ENCODE measurements at places on chromosomes 1 and 21.

GRCh38 chr1:168433238-168433637 lies 110.6 kb downstream of the XCL2 start:
- DNase-seq = no peak

DNA sequence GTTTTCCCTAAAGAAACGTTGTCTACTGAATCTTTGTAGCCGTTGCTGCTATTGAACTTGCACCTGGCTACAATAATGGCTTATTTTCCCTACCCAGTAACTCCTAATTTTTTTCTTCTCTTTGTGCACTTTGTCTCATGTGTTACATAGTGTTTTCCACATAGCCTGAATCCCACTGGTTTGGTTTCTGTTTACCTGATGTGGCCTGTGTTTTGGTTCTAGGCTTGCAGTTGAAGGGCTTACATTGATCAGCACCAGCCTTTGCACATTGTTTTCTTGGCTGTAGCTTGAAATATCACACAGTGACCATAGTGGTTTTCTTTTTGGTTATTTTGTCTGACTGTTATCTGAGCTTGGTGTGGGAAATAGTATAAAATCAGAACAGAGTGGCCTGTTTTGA lies 29.5 kb downstream of the ST3GAL3 start:
- no peak for DNase-seq

- DNase-seq = no peak
Observed at GRCh38 chr1:113768916-113769600, 9.8 kb upstream of the PHTF1 start.

DNA sequence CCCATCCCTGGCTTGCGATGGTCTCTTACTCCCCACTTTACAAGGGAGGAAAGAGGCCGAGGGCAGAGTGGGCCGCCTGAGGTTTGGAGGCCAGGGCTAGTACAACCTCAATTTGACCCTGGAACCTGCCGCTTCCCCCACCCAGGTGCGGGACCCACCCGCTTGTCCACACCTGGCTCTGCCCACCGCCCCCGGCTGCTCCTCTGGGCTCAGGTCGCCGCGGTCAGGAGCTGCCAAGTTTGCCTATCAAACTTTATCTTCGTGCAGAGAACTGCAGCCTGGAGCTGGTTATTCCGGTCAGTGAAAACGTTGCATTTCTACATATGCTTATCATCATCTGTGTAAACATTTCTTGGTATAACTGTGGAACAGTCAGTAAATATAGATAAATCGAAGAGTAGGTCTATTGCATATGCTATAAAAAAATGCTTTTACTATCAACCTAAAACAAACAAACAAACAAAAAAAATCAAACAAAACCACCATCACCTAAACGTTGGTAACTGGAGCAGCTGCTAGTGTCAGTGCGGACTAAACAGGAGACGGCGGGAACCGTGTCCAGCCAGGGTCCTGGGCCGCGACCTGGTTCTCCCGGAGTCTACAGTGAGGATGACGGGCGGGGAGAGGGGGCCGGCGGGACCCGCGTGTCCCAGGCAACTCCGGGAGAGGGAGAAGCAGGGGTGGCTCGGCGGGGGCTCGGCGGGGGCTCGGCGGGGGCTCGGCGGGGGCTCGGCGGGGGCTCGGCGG lies 906 bp upstream of the ADARB1 start:
- no peak for DNase-seq

DNA sequence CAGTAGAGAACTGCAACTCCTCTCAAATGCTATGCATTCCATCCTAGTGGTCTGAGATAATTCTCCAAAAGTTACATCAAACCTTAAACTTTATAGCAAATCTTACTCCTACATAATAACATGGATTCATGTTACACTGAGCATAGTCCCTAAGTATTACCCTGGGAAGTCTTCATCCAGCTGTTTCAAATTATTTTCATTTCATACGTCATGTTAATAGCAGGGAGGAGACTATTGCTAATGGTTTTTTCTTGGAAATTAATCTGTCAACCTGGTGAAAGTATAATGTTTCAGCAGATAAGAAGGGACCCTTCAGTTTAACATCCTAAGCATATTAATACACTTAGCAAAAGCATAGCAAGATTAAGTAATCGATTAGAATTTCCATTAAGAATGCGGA lies 318.1 kb downstream of the USP25 start:
- DNase-seq = no peak

DNA sequence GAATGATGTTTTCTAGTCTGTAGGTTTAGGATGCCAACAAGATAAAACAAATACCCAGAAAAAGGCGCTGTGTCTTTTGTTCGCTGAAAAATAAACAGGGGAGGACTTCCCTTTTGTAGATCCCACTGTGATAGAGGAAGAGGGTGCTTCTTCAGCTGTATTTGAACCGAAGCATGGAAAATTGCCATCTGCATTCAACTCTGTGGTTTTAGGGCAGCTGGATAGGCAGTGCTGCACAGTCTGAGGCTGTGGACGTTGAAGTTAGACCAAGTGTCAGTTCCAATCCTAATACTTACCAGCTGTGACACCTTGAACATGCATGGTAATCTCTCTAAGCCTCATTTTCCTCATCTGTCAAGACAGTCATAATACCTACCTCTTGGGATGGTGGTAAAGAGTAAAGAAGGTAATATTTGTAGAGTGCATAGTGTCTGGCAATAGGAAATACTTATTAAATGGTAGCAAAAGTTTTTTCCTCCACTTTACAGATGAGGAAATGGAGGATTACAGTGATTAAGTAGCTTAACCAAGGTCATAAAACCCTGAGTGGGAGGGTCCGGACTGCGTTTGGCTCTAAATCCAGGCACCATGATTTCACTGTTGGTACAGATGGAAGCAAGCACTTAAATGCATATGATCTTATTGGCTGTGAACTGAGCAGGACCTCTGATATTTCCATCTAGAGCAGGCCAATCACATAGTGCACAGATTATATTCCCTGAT lies 48.5 kb downstream of the UTP25 start:
- no peak for DNase-seq

GRCh38 chr1:21457654-21458053 lies 17.7 kb downstream of the NBPF3 start:
- no peak for DNase-seq

DNA sequence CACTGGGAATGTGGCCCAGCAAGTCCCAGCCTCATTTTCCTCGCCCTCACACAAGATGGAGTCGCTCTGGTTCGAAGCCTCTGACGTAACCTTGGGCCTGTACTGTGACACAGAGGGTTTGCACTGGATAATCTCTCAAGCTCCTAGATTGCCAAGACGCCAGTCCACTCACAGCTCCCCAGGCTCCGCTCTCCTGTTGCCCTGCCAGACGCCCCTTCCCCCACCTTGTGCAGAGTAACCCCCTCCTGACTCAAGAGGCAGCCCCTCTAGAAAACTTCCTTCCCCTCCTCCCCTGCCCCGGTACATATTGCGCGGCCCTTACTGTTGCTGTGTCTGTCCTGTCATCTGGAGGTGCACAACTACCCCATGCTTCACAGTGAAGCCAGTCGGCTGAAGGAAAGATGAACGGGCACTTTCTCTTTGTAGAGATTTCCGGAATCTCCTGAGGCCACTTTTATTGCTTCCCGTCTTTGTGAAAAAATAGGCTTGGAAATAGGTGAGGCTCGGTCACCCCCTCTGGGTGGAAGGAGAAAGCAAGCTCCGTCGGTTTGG lies 981 bp upstream of the KIAA1614 start:
- no peak for DNase-seq

GRCh38 chr1:238985312-238985711 lies 401.1 kb upstream of the CHRM3 start:
- no peak for DNase-seq

- DNase-seq = no peak
Observed at GRCh38 chr1:143698016-143698415, 273.8 kb downstream of the FAM72C start.

DNA sequence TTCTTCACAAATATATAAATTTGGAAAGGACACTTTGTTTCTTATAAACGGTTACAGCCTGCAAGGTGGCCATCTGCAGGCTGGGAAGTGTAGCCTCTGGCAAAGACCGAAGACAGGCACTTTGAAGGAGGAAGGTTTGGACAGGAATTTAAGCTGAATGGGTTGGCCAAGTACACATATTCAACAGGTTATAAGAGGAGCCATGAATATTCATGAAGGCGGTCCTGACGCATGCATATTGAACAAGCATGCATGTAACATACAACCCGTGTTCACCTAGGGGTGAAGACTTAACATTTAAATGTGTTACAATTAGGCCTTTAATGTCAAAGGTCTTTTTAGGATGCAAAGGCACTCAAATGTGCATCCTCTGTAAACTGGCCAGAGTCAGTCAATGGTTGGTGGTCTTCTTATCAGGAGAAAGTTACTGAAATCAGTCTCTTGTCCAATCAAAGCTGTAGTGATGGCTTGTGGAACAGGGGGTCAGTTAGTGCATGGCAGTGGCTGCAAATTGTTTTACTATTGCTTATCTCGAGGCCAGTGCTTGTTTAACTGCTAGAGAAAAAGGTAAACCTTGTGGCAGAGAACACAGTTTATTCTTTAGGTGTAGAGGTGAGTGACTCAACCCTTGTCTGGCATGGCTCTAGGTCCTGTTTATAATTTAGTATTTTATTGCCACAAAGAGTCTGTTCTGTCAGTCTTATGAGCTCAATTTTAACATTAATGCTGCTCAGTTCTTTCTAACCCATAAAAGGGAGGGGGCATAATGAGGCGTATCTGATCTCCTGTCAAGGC lies 70.3 kb upstream of the F3 start:
- DNase-seq = no peak

- no peak for DNase-seq
Observed at GRCh38 chr1:12197483-12197880, 30.7 kb downstream of the TNFRSF1B start.

GRCh38 chr1:8747879-8748825 lies 69.3 kb downstream of the RERE start:
- DNase-seq = no peak
